ENCODE measurements at places on chromosomes 4 and X.

DNA sequence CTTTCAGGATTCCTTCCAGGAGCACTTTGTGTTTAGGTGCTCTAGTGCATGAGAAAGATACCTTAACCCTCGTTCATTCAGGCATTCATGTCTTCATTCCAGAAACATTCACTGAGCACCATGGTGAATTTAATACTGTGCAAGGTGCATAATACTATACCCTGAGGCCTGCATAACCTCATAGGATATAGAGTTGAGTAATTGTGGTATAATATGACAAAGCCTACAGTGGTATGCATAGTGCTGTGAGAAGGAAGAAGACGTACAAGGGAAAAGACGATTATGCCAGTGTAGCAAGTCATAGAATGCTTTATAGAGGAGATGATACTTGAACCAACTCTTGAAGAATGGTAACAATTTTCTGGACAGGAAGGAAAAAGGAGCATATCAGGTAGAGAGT, 34.3 kb downstream of the MTM1 start:
- DNase-seq = no peak

DNA sequence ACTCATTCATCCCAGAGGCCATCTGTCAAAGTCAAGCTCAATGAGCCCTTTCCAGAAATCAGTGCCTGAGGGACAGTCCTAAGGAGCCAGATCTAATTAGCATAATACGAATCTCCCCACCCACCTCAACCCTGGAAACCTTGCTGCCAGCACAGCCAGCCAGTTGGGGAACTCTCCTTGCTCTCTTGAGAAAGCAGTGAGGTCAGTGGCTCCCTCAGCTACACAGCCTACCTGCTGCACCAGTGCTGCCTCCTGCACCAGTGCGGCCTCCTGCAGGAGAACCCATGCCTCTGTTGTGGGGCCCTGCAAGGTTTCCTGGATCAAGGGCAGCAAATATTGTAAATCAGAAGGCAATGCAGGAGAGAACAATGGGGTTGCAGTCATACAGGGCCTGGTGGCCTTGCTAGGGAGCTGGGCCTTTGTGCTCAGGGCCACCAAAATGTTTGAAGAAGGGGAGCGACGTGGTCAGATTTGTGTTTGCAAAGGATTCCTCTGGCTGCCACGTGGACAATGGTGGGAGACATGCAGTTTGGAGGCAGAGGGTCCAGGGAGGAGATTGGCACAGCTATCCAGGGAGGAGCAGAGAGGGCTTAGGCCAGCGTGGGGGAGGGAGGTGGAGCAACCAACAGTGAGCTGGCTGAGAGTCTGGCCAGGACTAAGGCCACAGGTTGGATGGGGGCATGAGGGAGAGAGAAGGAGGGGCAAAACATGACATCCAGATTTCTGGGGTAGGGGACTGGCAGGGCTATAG, 124.3 kb upstream of the MAMLD1 start:
- no peak for DNase-seq

DNA sequence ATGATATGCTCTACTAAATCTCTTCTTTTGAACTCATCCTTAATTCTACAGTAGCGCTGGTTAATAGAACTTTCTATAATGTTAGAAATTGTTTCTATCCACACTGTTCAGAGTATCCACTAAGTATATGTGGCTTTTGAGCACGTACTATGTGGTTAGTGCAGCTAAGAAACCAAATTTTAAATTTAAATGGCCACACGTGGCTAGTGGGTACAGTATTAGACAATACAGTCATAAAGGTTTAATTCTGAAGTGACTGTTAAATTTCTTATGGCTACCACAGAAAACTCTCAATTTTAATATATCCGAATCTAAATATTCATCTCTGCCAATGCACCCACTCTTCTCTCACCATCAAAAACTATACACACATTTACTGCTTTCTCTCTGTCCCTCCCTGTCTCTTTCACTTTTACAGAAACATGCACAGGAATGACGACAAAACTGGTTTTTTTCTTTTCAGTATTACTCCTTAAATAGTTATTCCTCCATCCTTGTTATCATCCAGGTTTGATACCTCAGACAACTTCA, 583.9 kb downstream of the KCTD8 start:
- no peak for DNase-seq

GRCh38 chr4:123449362-123449761, 52.8 kb downstream of the SPRY1 start:
- no peak for DNase-seq

- DNase-seq = no peak
These were observed 700.7 kb downstream of the PCDH18 start for GRCh38 chr4:136831553-136831952.

- no peak for DNase-seq
These were observed 38.0 kb upstream of the GATB start for GRCh38 chr4:151798678-151799416.

GRCh38 chr4:92047209-92047875, 256.4 kb upstream of the GRID2 start:
- DNase-seq = no peak

GRCh38 chr4:21986307-21986706, 37.7 kb upstream of the KCNIP4 start:
- no peak for DNase-seq

DNA sequence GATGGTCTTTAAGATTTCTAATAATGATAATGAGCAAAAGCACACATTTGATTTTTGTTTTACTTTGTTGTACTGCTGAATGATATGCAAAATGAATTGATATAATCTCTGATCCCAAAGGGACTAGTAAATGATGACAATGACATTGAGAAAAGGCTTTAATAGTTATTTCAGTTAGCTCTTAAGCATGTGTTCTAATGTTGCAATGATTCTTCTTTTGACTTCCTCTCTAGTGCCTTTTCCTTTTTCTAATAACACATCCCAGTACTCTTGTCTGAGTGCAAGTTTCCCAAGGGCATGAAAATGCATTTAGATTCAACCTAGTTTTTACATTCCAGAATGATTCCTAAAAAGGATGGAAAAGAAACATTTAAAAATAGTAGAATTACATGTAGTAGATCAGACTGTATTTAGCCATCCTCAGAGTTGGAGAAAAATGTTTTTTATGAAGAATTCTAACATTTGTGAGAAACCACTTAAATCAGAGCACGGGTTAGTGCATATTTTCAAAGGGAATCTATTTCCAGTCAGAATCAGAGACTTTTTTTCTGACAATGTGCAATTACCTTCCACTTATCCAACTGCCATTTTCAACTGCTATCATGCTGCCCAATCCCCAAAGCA, 508.8 kb downstream of the C4orf33 start:
- no peak for DNase-seq

DNA sequence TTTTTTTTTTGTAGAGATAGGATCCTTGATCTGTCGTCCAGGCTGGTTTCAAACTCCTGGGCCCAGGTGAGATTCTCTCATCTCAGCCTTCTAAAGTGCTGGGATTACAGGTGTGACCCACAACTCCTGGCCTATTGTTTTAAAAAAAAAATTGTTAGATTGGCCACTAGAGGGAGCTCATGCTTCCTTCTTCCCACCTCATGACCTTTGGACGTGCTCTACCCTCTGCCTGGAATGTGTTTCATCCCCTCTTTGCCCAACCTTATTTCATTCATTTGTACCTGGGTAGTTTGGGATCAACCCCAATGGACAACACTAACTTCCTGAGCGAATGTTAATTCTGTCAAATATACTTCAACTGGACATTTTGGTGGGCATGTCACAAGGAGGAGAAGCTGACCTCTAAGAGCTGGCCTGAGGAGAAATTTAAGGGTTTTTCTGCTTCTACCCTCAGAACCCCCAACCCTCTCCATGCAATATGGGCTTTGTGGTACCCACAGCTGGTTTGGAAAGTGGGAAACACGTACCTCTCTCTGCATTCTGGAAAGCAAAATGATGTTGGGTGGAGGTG, 6.4 kb downstream of the PPEF2 start:
- DNase-seq = no peak

DNA sequence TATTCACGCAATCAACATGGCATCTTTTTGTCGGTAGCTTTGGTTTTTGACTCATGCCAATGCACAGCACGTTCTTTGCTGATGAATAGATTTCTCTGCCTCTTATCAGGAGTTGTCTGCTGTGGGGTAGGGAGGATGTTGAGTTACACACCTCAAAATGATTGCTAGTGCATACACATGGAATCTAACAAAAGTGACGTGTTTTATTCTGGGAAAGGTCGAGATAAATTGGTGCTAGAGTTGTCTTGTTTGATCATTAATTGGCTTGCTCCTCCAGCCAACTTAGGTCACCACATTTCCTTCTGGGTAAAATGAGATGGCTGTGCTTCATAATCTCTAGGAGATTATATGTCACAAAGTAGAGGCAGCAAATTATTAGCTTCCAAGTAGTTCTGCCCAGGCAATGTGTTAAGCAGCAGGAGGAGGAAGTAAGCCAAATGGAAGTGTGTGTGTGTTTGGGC, 3.9 kb downstream of the RAB9A start:
- DNase-seq = no peak

- no peak for DNase-seq
These were observed 2127.3 kb downstream of the PCDH7 start for GRCh38 chr4:32847461-32847860.

DNA sequence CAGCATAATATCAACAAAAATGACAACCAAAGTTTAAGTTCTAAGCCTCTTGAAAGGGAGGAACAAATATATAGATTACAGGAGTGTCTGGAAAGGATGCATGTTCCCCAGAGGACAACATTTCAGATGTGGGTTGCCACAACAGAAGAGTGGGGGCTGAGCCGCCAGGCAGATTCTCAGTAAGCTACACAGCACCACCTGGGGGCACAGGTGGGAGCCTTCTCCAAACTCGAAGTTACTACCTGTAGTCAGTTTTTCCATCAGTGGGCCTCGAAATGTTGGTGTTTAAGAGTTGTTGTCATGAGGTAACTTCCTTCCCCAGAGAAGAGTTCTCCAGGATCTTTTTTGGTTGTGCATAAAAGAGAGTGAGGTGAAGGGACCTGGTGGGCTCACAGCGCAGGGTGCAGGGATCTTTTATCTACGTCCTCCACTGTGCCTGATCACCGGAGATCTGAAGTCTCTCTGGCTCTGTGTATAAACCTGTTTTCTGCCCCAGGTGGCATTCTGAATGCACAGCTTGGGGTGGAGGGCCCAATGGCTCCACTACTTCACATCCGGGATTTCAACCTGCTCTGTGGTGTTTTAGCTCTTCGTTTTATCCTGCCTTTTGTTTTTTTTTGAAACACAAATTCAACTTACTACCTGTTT, 58.4 kb upstream of the STS start:
- peak; percentile 21 for DNase-seq

- DNase-seq = no peak
These were observed 119.2 kb downstream of the NEK1 start for GRCh38 chr4:169493164-169493524.
